ENCODE measurements at places on chromosomes 2 and 18.

DNA sequence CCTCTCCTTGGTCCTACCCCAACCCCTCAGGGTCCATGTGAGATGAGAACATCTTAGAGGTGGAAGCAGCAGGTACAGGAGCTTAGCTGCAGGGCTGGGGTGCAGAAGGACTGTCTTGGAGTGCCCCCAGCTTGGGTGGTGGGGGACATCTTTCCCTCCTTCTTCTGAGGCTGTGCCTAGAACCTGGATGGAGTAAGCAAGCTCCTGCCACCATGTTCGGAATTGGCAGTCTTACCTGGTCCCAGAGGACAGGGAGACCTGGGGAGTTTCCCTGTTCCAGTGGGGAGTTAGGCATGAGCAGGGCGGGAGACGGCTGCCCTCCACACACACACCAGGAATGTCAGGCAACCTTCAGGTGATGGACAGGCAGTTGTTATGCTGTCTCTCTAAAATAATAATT, 131.0 kb upstream of the COPS8 start:
- DNase-seq = no peak

DNA sequence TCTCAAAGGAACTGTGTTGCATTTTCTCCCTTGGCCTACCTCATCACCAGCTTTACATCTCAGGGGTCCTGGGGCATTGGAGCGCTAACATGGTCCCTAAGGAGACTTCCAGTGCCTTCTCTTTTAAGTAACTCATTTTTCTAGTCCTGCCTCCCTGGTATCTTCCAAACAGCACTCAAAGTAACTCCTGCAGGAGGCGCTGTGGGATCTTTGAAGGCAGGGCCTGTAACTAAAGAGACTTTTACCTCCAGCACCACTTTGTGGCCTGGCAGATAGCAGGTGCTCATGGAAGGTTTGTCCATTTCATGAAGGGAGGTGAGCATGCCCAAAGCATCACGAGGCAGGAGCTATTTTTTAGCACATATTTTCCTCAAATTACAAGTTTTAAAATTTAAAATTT, 411.0 kb upstream of the GYPC start:
- peak; percentile 75 for DNase-seq

GRCh38 chr2:228224410-228224809, 42.9 kb upstream of the SPHKAP start:
- DNase-seq = no peak

- no peak for DNase-seq
These were observed 136.5 kb upstream of the ZNF236 start for GRCh38 chr18:76685860-76686259.

GRCh38 chr2:81396417-81397019, 1092.0 kb upstream of the LRRTM1 start:
- DNase-seq = no peak

GRCh38 chr18:6837904-6838303, 108.4 kb downstream of the ARHGAP28 start:
- no peak for DNase-seq

GRCh38 chr2:10775021-10775780, 37.4 kb downstream of the PDIA6 start:
- no peak for DNase-seq

GRCh38 chr18:24322584-24323136, 75.0 kb downstream of the OSBPL1A start:
- DNase-seq = no peak

GRCh38 chr18:1872274-1872673, 699.0 kb downstream of the METTL4 start:
- DNase-seq = no peak

- peak; percentile 51 for DNase-seq
These were observed 13.4 kb upstream of the MAT2A start for GRCh38 chr2:85525567-85525966.

- DNase-seq = peak; percentile 69
These were observed 111.3 kb downstream of the ESCO1 start for GRCh38 chr18:21489119-21489750.

- peak; percentile 59 for DNase-seq
These were observed 47.7 kb downstream of the COLEC12 start for GRCh38 chr18:452816-453215.

GRCh38 chr2:232659359-232659758, 26.0 kb downstream of the EFHD1 start:
- no peak for DNase-seq

GRCh38 chr2:217031445-217031844, 171.6 kb upstream of the TNP1 start:
- no peak for DNase-seq

DNA sequence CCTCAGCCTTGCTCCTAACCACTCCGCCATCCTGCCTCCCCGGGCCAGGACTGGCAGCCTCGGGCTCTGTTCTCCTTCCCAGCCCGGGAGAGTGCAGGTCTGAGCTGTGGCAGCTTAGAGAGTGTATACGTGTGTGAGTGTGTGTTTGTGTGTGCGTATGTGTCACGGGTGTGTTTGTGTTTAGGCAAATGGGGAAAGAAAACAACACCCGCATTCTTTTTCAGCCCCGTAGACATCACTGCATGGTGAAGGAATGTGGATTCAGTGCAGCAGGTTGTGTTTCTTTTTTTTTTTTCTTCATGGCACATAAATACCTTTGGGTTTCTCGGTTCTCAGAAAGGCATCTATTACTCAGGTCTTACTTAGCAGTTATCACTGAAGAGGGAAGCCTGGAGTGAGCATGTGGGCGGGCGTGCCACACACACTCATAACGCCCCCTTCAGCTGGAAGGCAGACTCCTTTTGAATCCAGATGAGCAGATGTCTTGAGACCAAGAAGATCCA, 44.2 kb downstream of the GLI2 start:
- no peak for DNase-seq

DNA sequence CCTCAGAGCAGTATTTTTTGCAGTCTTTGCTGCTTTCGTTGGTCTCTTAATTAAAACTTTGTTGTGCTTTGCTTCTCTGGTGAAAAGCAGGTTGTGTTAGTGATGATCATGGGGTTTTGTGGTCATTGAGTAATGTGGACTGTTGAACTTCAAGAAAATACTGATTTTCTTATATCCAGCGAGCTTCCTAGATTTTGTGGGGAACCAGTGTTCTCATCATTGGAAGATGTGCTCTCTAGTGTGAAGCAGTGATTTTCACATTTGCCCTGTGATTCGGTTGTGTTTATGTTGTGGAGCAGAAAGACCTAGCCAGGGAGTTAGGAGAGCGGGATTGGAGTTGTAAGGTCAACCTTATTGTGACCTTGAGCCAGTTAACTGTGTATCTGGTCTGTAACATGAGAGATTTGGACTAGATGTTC, 12.4 kb downstream of the ASAP2 start:
- DNase-seq = no peak

DNA sequence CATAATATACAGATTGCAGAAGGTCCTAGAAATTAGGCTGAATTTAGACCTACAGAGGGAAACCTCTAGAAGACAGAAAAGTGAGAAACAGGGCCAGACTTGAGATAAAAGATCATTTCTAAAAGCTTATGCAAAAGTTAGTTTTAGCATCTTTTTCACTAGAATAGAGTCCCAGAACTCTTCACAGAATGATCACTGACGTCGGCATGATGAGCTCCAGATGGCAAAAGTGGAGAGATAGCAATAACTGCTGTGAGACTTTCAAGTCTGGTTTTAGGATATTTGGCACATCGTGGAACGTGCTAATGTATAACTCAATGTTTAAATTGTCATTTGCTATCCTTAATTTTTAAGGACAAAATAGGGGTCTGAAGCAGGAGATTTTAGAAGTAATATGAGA, 1050.7 kb upstream of the CELF4 start:
- DNase-seq = no peak

DNA sequence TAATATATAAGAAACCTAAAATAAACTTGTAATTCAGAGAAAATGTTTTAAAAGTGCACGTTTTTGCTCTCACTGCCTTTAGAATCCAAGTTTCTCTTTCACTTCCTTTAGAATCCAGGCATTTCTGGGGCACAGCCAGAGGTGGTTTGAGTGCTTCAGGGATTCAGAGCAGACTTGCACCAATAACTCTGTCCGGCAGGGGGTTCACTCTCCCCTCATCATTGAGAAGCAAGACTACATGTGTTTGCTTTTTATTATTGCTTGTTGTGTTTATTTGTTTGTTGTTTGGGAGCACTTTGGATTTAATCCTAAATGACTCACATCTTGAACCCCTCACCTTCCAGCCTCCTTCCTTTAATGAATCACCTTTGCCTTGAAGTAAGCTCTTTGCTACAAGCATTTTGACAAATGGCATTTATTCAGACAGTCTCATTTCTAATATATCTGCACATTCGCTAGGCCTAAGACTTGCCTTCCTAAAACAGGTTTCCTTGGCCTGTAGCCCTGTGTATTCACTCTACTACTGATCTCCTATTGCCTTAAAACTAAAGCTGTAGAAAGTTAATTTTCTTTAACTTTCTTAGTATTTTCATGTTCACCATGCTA, 233.5 kb upstream of the ATP5MC3 start:
- peak; percentile 79 for DNase-seq

- DNase-seq = no peak
These were observed 54.7 kb downstream of the EML4 start for GRCh38 chr2:42223855-42224268.

DNA sequence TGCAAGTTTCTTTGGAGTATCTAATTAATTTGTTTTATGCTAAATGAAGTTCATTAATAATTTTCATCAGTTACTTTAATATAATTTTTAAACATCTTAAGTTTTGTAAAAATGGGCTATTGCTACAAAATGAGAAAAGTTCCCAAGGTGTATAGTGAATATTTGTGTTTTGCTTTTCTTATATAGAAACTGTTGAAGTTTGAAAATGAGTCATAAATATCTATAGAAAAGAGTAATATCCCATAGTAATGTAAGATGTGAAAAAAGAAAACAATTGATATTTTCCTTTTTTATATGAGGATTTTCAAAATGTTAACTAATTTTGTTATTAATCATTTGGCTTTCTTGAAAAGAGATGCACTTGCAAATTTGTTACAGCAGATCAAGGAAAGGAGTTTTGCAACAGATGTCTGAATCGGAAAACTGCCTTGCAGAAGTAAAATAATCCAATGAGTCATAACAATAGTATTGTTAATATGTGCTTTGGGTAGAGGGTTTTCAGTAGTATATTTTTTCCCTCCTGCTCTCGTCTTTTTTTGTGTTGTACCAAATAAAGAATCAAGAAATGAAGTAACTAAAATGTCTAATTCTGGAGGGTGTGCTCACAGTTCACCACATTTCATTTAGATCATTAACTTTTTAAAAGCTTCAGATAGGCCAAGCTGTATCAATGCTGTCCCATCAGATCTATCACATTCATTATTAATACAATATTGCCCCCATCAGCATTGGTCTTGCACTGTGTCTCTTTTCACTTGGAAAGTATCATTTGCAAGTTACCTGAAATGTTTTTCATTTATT, 15.5 kb downstream of the DUSP19 start:
- DNase-seq = no peak

DNA sequence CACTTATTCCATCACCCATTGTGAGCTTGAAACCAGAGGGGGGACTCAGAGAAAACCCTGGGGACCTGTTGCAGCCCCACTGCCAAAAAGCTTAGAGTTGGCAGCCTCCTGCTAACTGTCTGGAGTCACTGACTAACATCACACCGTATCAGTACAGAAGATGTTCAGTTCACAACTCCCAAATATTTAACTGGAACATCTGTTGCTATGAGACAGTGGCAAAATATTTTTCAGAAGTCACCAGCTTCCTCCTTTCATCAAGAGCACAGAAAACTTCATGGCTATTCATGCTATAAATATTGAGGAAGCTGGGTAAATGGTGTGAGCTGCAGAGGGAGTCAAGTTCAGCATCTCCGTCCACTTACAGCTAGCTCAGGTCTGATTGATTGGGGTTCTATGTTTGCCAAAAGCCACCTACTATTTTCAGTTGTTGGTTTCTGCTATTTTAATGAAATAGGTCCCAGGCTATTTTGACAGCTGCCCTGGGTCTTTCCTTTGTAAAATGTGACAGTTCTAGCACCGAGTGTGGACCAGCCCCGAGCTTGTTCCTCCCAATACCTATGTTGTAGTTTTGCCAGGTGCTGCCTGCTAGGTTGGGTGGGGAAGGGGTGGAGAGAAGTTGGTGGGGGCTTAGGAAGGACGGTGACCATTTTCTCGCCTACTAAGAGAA, 9.8 kb downstream of the TUBB6 start:
- peak; percentile 83 for DNase-seq

GRCh38 chr2:236657215-236657614, 87.6 kb downstream of the ACKR3 start:
- no peak for DNase-seq

GRCh38 chr18:48321121-48321520, 88.1 kb downstream of the ZBTB7C start:
- DNase-seq = no peak

DNA sequence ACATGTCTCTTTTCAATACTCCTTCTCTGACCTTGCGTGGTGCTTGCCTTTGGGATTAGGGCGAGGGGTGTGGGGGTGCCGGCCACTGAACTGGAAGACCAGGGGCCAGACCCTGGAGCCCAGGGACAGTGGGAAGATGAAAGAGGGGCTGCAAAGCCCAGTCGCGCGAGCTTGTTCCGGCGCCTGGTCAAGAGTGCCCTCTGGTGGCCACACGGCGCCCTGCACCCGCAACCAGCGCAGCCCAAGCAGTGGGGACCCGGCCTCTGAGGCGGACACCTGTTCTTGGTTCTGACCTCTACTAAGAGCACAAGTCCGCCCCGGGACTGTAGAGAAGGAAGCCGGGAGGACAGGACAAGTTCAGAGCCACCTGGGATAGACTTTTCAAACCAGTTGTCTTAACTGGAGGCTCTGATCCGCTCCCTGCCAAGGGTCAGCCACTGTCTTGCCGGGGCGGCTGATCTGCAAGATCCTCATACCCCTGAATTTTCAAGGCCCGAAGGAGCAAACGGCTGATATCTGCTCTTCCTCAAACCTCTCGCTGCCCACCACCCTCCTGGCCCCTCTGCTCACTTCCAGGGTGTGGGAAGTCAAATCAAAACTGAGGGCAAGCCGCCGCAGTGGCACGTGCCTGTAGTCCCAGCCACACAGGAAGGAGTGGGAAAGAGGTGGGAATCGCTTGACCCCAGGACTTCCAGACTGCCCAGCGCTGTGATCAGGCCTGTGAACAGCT, 14.9 kb upstream of the MSH6 start:
- DNase-seq = peak; percentile 78

- DNase-seq = no peak
These were observed 39.3 kb upstream of the SH3RF3 start for GRCh38 chr2:109089602-109090300.

GRCh38 chr2:64423303-64423702, 30.7 kb upstream of the LGALSL start:
- DNase-seq = no peak

DNA sequence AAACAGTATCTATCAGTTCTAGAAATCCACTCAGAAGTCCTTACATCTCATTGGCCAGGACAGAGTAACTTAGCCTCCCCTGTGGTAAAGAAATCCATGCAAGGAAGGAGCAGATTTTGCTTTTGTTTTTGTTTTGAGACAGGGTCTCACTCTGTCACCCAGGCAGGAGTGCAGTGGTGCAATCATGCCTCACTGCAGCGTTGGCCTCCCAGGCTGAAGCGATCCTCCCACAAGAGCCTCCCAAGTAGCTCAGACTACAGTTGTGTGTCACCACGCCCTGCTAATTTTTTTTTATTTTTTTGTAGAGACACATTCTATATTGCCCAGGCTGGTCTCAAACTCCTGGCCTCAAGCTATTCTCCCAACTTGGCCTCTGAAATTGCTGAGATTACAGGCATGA, 185.1 kb downstream of the NRP2 start:
- DNase-seq = no peak

GRCh38 chr2:218743068-218743467, 32.4 kb downstream of the TTLL4 start:
- DNase-seq = peak; percentile 67
